ENCODE measurements at places on chromosomes 5 and 9.

- no peak for DNase-seq
Observed at GRCh38 chr9:105254226-105254625, 9.8 kb downstream of the SLC44A1 start.

DNA sequence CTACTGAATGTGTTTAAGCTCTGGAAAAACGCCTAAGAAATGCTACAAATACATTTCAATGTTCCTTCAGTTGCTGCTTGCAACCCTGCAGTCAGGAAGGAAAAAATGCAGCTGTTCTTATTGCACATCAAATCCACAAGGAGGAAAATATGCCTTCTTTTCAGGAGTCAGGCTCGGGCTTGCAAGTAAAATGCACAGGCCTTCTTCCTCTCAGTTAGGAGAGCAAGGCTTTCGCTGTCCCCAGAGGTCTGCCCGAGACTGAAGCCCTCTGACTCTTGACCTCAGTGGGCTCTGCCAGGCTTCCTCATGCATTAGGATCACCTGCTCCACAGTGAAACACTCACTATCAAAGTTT is 899 bp upstream of the SHC3 start:
- DNase-seq: no peak

DNA sequence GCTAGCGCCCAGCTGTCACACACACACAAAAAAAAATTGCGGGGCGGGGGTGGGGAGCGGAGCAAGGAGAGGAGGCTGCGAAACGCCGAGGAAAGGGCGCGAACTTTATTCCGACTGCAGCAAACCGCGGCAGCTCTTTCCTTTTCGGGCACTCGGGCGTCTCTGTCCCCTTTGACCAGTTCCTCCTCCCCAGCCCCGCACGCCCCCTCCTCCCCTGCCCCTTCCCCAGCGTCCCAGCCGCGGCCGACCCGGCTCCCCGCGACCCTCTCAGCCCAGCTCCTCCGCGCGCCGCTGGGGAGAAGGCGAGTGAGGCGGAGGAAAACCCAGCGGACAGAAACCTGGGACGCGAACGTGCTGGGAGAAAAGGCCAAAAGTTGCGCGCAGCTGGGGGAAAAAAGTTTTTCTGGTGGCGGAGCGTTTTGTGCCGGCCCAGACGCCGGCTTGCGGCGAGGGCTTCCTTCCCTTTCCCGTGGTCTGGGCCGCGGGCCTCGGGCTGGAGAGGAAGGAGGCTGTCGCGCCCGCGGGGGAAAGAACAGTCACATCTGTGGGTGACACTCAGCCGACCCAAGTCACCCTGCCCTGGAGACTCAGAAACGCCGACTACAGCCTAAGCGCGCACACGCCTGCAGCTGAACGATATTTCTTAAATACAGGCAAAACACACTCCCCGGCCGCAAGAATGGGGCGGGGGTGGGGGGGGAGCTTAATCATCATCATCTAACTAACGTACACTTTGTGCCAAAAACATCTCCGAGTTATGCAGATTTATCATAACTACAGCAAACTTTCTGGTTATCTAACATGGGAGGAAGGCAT is 1.1 kb upstream of the BNC2 start:
- peak; percentile 75 for DNase-seq

GRCh38 chr9:106718936-106719335 is 144.0 kb upstream of the ZNF462 start:
- no peak for DNase-seq

- no peak for DNase-seq
Observed at GRCh38 chr5:152978141-152978835, 512.2 kb upstream of the GRIA1 start.

DNA sequence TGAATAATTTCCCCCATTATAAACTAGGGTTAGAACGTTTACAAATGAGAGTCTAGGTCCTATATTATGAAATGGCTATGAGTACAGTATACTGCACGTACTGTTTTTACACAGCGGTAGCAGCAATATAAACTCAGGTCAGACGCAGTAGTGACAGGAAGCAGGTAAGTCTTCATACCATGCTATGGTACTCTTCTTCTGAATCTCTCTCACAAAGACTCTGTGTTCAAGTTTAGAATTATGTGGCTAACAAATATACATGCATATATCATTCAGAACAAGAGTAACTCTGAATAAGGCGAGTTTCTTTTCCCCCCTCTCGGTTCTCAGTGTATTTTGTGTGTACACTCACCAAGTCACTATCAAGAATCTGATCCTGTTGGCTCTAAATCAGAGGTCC is 114.9 kb upstream of the KLF9 start:
- no peak for DNase-seq

DNA sequence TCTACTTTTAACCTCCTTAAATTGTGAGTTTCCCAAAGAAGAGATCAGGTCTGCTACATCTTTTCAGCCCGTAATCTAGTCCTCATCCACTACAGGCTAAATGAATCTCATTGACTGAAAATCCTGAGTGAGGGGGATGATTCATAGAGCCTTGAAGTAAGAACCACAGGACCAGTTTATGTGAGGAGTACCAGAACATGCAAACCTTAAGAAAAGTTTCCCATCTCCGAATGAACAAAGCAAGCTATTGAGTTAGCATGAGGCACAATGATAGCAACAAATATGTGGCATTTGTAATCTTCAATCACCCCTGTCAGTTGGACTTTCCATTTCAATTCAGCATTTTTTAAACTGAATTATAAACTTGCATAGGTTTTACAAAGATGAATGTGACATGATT is 197.0 kb downstream of the ALDH1A1 start:
- DNase-seq: no peak

GRCh38 chr9:127733614-127734013 is 1.5 kb downstream of the TOR2A start:
- DNase-seq: peak; percentile 54

- no peak for DNase-seq
Observed at GRCh38 chr9:3433754-3434153, 92.0 kb downstream of the RFX3 start.

- no peak for DNase-seq
Observed at GRCh38 chr5:169356181-169356580, 55.2 kb upstream of the SLIT3 start.

GRCh38 chr5:91898898-91899297 is 515.8 kb upstream of the ARRDC3 start:
- no peak for DNase-seq

DNA sequence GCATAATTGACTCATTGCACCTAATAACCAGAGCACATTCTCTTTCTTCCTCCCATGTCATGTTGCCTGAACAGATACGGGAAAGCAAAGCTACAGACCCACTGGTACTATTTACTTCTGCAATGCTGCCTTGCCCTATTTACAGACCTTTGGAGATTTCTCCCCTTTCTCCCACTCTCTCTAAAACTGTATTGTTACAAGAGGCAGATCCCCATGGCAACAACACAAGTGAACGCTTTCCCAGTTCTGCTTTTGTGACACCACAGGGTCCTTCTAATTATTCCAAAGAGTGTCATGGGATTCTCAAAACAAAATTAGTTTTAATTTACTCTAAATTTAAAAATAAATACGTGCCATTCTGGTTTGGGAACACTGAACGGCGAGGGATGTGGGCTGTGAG is 104.7 kb downstream of the KCTD16 start:
- no peak for DNase-seq

DNA sequence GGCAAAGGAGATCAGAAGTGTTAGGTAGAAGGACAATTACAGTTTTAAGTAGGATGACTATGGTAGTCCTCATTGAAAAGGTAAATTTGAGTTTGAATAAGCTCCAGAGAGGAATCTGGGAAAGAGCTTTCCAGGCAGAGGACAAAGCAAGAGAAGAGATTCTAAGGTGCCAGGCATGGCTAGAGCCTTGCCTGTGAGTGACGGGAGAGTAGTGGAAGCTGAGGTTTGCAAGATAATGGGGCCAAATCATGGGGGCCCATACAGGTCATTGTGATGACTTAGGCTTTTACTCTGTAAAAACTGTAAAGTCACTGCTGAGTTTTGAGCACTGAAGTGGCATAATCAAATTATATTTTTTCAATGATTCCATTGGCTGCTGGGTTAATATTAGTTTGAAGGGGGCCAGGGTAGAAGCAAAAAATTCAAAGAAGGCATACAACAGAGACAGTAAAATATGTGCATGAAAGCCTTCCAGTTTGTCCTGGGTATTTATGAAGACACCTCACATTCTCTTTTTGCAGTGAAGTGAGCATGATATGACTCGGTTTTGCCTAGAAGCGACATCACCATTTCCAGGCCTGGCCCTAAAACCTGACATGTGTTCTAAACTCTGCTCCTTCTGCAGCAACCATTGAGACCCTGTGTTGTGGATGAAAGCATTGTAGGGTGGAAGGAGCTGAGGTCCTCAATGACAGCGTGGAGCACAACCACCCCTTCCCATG is 279.8 kb upstream of the TNC start:
- DNase-seq: no peak

GRCh38 chr9:115674091-115674490 is 479.5 kb upstream of the PAPPA start:
- DNase-seq: no peak

DNA sequence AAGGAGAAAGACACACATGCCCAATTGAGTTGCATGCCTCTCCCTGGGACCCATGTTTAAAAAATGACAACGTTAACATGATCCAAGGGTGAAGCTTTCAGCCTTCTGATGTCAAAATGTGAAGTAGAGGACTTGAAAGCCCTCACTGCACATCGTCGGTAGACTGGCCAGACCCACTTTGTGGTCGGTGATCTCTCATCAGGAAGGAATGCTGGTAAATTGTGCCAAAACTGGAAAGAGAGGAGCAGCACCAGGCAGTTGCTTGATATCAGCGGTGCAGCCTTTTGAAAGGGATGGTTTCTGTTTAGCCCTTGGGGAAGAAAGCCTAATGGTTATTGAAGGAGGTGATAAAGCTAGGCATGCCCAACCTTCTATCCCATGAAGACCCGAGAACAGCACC is 125.3 kb upstream of the MARCHF11 start:
- DNase-seq: no peak

- no peak for DNase-seq
Observed at GRCh38 chr9:3735251-3735650, 209.4 kb upstream of the RFX3 start.

- DNase-seq: no peak
Observed at GRCh38 chr5:34411470-34412346, 244.4 kb upstream of the RAI14 start.

DNA sequence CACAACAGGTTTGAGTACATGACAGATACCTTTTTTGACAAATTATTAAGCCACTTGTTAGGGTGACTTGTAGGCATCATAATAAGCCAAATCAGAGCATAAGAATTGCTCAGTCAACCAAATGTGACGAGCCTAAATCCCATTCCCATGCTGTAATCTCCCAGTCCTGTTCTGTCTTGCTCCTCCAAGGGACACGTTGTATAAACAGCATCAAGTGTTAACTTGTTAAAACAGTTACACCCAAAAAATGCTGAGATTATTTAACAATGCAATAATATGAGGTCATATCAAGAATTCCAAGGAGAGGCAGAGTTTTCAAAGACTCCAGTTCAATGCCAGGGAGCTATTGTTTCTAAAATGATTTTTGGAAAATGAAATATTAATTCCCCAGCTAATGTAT is 76.2 kb downstream of the SH3TC2 start:
- no peak for DNase-seq

- no peak for DNase-seq
Observed at GRCh38 chr5:133534566-133534965, 77.8 kb downstream of the FSTL4 start.

DNA sequence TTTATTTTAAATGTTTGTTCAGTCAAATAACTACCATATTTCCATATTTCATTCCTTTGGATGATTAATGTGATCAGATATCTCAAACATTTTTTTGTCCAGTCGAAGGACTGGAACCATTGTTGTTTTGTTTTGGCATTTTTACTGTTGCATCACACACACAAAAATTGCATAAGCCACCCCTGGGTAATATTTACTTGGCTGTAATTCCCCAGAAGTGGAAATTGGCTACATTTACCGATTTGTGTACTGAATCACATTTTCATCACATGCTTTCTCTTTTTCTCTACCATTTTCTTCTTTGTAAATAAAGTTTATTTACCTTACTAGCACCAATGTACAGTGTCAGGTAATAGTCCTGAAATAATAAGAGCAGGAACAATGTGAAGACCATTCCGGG is 1729.7 kb upstream of the WWC1 start:
- no peak for DNase-seq

GRCh38 chr5:387491-388265 is 55.3 kb upstream of the EXOC3 start:
- DNase-seq: peak; percentile 51

GRCh38 chr5:171312129-171312974 is 3.3 kb downstream of the TLX3 start:
- no peak for DNase-seq

GRCh38 chr5:139877129-139877597 is 81.6 kb downstream of the PSD2 start:
- no peak for DNase-seq

GRCh38 chr5:69432412-69433206 is 17.7 kb downstream of the MARVELD2 start:
- peak; percentile 2 for DNase-seq

DNA sequence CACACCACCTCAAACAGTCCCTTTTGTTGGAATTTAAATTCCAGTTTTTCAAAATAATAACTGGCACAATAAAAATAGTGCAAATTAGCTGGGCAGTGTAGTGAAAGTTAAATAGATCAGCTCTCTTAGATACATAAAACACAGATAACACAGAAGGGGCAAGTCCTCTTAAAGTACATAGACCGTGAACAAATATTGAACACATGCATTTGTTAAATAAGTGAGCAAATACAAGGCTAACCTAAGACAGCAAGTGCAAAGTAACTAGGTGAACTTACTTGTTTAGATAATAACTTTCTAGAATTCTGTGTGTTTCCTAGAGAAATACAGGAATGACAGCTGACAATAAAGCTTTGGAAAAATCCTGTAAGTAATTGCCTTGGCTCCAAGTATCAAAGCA is 280.1 kb downstream of the DOCK8 start:
- DNase-seq: no peak

- DNase-seq: no peak
Observed at GRCh38 chr5:102216678-102217077, 79.4 kb downstream of the SLCO4C1 start.

GRCh38 chr5:131305138-131305689 is 41.4 kb downstream of the CDC42SE2 start:
- DNase-seq: no peak

DNA sequence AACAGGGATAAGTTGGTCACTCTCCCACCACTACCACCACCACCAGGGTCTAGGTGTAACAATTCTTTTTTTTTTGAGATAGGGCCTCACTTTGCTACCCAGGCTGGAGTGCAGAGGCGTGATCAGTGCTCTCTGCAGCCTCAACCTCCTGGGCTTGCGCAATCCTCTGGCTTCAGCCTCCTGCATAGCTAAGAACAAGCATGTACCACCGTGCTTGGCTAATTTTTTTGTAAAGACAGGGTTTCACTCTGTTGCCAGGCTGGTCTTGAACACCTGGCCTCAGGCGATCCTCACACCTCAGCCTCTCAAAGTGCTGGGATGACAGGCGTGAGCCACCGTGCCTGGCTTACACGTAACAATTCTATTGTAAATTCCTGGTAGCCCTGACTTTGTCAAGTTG is 27.5 kb downstream of the CORO2A start:
- DNase-seq: peak; percentile 3
